T-helper 22 cell (primary cell): ENCODE measurements at places on chromosomes 2 and 18.

- DNase-seq = no peak
Measured at GRCh38 chr2:230494980-230495379, 79.0 kb downstream of the SP100 start.

DNA sequence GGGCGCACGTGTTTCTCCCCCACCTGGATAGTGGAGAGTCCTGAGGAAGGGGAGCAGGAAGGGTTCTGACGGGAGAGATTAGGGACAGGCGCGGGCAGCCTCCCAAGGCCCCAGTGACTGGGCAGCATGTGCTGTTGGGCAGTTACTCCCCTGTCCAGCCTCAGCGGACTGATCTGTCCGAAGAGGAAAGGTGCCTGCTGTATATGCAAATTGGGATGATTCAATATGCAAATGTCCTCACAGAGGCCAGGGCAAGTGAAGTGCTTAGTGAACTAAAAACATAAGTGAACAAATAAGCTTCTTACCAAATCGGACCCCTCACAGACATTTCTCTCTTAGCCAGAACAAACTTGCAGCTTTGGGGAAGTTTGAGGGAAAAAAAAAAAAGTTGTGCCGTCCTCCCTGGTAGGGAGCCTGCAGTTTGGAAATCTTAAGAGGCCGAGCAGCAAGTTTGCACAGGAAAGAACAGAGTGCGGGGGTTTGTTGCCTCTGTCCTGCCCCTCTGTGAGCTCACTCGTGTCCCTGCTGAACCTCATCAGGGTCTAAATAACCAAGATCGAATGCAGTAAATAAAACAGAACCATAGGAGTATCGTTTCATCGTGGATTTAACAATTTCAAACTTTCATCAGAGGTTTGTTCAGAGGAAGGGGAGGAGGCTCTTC, 141.4 kb downstream of the KCTD1 start:
- DNase-seq = no peak

GRCh38 chr18:4096486-4096885, 358.6 kb downstream of the DLGAP1 start:
- DNase-seq = no peak

DNA sequence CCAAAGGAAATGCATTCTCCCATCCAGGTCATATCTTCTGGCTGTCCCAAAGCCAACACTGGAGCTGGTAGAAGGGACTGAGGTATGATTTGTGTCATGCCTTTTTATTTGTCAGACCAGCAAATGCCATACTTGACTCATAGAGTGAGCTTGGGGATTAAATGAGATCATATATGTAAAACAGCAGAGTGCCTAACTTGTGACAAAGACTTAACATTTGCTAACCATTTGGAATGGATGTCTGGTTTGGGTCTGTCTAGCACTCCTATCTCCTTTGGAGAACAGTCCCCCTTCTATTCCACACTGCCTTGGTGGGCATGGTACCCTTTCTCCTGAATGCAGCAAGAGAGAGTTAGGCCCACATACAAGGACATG, 128.5 kb upstream of the LGALSL start:
- no peak for DNase-seq

DNA sequence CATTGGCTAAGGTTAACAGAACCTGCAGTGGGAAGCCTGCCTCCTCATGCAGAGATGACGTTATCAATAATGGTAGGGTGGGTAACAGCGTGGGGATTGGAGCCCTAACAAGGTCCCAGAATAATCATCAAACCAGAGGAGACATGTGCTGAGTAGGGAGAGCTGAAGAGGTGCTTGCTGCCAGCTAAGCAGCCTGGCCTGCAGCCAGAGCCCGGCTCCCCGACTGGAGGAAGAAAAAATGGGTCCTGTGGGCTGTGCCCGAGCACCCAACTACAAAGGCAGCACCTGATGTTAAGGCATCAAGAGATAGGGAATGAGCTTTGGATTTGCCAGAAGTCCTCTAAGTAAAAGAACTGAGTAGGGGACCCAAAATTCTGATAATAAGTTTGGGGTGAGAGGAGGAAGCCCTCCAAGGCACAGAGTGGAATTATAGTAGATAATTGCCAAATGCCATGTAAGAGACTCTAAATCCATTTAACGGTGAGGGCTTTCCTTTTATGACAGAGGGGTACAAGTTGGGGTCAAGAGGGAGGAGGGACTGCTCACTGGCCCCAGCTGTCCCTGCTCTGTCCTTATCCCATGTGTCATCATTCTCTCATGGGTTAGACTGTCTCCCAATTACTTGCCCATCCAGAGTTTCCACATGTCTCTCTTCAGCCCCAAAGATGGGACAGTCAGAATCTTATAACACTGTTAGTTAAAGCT, 156.1 kb downstream of the ANTXR1 start:
- DNase-seq = no peak

DNA sequence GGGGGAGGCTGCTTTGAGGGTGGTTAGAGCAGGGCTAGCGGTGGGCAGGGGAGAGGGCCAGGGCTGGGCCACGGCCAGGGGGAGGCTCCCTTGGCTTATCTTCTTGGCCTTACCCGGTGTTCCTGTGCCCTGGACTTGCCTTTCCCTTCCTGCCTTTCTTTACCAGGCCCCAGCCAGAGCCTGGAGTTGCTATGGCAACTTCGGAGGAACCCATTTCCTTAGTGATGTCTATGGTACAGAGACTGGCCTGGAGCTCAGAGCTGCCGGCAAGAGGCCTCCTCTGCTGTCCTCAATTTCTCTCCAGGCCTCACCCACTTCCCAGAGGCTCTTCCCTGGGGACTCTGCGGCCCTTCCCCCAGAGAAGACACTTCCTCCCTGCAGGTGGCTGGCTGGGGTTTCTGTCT, 11.5 kb downstream of the SPEG start:
- no peak for DNase-seq

DNA sequence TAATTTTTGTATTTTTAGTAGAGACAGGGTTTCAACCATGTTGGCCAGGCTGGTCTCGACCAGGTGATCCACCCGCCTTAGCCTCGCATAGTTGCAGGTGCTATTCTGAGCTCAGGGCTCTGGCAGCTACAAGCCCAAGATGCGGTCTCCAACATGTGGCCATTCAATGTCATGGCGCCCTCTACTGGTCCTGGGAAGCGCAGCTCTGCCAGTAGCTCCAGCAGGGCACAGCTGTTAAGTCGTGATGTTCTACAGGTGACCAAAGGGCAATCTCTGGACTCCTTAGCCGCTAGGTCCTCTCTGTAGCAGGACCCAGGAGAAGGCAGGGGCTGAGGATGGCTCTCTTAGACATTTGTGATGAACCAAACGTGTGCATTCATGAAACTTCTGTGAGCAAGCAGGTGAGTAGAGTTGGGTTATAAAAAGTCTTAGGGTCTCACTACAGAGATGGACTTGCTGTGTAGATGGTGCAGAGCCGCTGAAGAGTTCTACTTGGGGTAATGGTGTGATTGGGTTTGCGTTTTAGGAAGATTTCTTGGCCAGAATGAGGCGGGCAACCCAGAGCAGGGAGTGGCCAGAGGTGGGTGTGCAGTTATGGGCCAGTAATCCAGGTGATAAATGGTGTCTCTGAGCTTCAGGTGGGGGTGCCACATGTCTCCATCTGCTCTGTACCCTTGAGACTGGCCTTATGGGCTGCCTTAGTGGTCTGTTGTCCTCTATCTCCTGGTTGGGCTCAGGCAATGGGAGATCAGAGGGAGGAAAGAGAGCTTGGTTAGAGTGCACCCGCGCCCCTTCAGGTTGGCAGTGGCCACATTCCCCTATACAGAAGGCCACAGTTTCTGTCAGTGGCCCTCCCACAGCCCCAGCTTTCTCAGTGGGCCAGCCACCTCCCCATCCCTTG, 31.0 kb downstream of the IL37 start:
- peak; percentile 2 for DNase-seq

DNA sequence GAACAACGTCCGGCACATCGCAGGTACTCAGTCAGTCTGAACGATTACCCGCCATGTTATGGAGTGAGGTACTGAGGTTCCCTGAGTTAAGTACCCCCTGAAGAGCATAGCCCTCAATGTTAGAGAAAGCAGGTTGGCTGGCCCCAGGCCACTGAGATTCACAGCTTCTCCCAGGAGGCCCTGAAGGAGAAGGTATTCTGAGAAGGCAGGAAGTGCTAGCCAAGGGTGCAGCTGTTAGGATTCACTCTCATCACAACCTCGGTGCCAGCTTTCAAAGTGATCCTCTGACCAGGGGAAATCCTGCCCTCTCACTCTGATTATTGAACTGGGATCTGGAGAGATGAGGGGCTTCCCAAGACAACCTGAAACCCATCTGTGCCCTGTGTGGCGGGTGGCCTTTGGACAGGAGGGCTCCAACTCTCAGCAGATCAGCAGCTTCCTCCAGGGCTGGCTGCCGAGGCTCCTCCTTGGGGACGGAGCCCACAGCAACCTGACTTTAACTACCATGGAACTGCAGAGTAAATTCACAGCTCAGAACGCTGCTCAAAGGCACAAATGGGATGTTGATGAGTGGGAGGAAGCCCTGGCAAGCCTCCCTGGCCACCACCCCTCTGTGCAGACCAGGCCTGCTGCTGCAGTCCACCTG, 7.8 kb downstream of the EHD3 start:
- DNase-seq = no peak

GRCh38 chr2:70964596-70965386, 13.6 kb upstream of the ANKRD53 start:
- DNase-seq = peak; percentile 58

GRCh38 chr18:3605954-3606443, 156.0 kb downstream of the TGIF1 start:
- DNase-seq = peak; percentile 12

DNA sequence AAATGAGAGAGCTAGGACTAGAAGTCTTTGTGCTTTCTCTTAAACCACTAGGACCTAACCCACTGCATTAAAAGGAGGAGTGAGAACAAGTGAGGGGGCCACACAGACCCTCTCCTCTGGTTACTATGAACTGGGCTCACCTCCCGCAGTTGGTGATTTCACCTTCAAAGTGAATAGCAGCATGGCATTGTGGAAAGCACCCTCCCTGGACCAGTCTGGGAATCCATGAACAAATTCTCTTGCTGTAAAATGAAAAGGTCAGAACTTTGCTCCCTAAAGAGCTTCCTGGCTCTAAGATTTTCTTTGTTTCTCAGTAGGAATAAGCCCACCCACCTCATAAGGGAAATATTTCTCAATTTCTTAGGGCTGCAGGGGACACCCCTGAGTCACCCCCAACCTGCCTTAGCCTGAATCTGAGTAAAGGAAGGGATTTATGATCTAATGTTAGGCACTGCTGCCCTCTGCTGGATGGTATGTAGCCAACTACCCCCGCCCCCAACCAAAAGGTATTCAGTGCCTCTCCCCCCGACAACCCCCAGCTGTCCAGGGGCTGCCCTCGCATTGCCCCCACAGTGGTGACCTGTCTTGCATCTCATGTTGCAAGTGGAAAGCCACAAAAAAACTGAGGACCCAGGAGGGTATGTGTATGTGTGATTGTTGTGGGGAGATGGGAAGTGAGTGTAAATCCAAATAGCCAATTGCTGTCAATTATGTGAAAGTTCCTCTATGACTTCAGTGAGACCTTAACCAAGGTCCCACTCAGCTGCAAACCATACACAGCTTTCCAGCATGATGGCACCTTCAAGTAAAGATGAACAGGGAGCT, 230.9 kb upstream of the SLC14A2 start:
- no peak for DNase-seq

DNA sequence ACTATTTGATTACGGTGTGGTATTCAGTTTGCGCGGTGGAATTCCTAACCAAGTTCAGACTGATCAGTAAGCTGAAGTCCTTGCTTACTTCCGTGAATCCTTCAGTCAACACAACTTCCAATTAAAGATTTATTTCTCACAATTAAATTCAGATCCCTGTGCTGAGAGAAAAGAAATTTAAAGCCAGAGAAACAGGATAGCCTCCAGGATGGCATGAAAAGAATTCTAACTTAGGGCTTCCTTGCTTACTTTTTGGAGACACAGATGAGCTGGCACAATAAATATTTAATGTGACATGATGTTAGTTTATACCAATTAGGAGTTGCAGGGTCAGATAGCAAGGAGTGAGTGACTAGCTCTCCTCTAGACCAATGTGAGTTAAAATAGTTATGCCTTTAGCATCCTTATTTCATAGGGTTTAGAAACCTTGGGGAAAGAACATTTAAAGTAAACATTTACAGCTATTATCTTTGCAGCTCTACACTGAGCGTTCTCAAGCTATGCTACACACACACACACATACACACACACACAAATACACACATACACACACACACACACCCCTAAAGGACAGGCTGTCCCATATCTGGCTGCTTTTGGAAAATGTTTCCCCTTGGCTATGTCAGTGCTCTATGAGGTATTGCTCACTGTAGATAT, 151.0 kb downstream of the TRIB2 start:
- no peak for DNase-seq

DNA sequence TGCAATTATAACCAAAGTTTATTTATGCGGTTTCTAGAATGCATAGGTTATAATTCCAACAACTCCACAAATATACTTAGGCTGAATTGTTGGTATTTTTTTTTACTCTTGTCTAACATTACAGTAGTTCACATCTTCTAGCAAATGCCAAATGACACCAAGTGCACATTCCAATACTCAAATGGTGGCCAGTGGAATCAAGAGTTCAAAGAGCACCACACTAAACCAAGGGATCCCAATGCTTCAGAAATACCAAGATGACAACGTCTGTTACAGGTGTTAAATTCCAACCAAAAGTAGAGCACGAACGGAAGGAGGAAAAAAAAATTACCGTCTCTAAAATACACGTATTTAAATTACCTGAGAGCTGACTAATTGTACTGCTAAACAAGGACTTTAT, 136.2 kb downstream of the TMEM247 start:
- DNase-seq = no peak

DNA sequence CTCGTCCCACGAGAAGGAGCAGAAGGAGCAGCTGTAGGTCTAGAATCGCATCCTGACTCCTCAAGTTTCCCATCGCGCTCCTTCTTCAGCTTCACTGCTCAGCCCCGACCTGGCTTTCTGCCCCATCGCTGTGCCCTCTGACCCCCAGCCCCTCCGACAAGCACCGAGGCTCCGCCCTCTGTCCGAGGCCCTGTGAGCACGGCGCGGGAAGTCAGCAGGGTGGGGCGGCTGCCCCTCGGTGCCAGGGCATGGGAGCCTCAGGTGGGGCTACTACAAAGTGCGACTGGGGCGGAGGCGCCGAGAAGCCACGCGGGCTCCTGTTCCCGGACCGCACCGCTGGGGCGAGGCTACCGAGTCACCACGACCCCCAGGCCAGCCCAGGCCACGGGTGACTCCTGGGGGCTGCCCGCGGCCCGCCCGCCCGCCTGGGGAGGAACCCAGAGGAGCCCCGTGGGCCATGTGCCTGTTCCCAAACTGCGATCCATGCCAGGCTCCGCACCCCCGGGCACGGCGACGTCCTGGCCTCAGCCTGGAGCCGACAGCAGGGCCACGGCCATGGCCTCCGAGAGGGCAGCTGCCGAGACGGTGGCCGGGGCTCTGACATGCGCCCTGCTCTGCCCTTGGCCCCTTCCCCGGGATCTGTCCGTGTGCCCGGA, 36.6 kb upstream of the ID2 start:
- DNase-seq = no peak

- DNase-seq = no peak
Measured at GRCh38 chr18:47283476-47283875, 32.0 kb upstream of the SKOR2 start.
